ENCODE measurements at places on chromosomes 4 and X.

DNA sequence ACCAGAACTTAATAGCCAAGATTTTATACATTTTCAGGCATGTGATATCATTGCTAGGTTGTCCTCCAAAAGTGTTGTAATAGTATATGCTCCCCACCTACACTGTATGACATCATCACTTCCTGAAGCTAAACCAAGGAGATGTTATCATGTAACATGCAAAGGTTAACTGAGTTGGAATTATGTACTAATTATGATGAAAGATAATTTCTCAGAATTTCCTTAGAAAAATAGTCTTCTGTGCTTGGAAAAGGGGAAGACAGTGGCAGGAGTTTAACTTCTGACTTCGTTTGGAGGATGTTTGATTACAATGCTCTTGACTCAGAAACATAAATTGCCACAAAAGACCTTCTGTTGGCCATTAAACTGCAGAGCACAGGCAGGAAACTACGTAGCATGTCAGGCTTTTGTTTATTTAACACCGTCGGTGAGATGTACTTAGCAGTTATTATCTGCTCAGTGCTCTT is 83.6 kb upstream of the GUCY1A1 start:
- DNase-seq = no peak

DNA sequence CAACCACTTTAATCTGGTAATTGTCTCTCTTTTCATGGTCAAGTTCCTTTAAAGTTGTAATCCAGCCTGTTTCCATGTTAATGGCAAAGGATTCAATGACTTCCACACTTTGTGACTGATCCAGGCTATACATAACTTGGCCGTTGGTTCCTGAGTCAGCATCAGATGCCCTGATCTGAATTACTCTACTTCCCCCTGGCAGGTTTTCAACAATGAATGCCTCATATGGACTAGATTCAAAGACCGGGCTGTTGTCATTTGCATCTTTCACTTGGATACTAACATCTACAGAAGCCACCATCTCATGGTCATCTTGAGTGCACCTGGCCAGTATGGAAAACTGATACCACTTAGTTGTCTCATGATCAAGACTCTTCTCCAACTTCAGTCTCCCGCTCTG is 62.6 kb upstream of the MTNR1A start:
- DNase-seq = no peak

GRCh38 chrX:9318213-9318612 is 146.6 kb upstream of the TBL1X start:
- DNase-seq = no peak

GRCh38 chr4:173410079-173410478 is 11.2 kb upstream of the SCRG1 start:
- DNase-seq = no peak

- no peak for DNase-seq
Measured at GRCh38 chr4:88745581-88746163, 48.0 kb upstream of the NAP1L5 start.

DNA sequence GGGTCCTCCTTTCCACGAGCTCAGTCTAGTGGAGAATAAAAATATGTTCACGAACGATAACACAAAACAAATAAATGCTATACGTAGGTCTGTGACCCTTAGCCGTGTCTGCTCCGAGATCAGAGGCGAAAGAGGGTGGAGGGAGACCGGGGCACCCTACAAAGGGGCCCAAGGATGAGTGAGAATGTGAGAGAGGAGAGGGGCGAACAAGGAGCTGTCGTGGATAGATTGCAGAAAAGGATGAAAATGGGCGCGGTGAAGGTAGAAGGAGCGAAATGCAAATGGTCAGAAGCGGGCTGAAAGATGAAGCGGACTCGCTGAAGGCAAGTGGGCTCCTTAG is 6.2 kb upstream of the ZBTB33 start:
- DNase-seq = no peak

DNA sequence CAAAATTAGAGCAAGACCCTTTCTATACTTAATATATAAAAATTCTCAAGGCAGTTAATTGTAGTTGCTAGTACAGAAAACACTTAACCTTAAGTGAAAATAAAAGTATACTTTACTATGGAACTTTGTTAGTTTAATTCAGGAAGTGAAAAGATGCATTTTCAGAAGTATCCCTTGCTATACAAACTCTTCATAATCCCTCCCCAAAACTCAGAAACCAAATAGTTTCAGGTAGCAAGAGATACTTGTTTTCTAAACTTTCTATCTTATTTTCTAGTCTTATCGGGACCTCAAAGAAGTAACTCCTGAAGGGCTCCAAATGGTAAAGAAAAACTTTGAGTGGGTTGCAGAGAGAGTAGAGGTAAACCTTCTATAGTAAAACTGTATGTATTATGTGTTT is 14.3 kb downstream of the PAICS start:
- DNase-seq = no peak

GRCh38 chr4:576991-577498 is 950 bp upstream of the TMEM271 start:
- no peak for DNase-seq

DNA sequence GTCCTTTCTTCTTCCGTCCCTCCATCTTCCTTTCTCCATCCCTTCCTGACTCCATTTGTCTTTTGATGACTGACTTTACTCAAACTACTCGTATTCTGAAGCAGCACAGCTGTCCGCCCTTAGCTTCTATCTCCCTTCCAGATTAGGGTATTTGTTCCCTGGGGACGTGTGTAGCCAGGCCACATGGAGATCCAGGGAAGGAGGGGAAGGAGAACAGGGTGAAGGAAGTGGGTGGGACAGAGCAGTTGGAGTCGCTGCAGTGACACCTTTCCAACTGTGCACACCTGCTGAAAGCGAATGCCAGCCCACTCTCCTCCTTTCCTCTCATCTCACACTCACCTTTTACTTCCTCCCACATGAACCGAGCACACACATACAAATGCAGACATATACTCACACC is 323.8 kb downstream of the DCTD start:
- no peak for DNase-seq

DNA sequence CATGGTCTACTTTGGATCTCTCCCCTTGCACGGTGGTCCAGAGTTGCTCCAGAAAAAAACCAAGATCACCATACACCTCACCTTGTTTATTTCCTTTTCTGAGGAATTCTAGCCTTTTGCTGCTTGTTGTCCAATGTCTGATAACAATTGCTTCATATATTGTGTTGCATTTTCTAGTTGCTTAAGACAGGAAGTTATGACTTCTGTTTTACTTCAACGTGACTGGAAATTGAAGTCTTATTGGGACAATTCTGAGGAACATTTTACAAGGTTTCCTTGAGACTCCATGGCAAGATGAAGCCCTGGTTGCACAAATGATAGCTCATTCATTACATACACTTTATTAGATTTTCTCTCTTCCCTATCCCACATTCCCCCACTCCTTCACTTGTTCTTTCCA is 5.2 kb downstream of the CXCL1 start:
- no peak for DNase-seq

- no peak for DNase-seq
Measured at GRCh38 chr4:118909173-118909956, 20.7 kb downstream of the SYNPO2 start.

DNA sequence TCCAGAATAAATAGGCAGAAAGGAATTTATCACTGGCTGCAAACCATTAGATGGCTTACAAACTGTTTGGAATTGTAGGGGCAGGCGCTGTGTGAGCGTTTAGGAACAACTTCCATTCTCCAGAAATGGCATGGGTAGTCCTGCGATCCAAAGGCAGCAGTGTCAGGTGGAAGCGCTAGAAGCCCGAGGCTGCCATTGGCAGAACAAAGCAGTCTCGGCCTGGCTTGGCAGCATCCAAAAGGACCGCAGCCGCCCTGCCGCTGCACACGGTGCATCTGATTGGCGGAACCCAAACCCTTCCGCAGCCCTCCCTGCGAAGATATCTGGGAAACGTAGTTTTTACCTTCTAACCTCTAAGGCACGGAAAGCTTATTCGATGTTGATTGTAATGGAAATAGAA is 23.6 kb upstream of the YTHDC1 start:
- DNase-seq = no peak

DNA sequence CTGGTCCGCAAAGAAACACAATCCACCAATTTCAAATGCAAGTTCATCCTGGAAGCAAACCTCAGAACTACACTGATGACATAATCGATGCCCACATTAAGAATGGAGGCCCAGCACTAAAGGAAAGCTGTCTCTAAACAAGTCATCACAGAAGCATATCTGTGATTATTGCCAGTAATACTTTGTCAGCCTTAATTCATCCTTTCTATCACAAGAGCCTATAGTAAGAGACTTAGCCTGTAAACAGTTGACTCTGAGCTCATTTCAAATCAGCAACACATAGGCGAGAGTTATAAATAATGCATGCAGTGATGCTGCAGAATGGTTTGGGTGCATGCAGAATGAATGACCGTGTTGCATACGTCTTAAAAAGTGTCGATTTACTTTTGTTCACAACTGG is 105.9 kb upstream of the ZFP42 start:
- no peak for DNase-seq

GRCh38 chrX:52337410-52337809 is 31.4 kb upstream of the XAGE2 start:
- DNase-seq = no peak

GRCh38 chr4:105569057-105569865 is 16.8 kb downstream of the ARHGEF38 start:
- DNase-seq = no peak

DNA sequence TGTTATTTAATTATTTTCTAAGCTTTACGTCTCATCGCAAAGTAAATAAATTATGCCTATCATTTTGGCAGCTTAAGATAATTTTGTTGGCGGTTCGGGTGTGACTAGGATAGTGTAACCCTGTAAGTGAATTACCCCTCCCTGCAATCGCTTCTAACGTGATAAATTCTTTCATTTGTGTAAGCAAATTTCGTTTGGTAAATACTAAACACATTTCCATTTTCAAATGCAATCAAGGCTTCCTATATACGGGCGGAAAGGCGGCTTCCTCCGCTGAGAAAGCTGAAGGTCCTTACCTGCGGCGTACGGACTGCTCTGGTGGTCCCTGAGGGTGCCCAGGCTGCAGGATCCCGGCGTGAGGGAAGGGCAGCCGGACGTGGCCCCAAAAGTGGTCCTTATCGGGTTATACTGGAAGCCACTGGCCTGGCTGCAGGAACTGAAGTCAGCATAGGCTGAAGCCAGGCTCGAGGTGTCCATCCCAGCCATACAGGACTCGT is 403 bp downstream of the PHOX2B start:
- no peak for DNase-seq

- no peak for DNase-seq
Measured at GRCh38 chrX:20663336-20663735, 396.6 kb upstream of the RPS6KA3 start.

GRCh38 chr4:165369522-165369921 is 9.3 kb upstream of the CPE start:
- DNase-seq = no peak

DNA sequence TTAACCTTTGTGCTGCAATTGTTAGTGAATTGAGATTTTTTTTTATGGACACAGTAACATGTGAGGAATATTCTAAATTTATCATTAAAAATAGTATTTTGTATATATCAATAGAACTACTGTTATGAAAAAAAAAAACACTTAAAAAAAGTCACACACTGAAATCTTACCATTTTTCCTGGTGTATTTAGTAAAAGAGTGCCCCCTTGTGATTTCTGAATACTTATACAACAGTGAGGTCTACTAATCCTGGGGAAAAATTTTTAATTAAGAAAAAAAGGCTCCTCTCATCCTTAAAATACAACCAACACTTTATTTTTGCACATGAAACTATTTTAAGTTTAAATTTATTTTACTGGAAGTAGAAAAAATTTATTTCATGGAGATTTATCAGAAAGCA is 56.4 kb upstream of the SPOCK3 start:
- DNase-seq = no peak

- no peak for DNase-seq
Measured at GRCh38 chr4:139666735-139667281, 1.2 kb downstream of the MGST2 start.

- no peak for DNase-seq
Measured at GRCh38 chr4:181213551-181213950, 1029.7 kb upstream of the TENM3 start.

DNA sequence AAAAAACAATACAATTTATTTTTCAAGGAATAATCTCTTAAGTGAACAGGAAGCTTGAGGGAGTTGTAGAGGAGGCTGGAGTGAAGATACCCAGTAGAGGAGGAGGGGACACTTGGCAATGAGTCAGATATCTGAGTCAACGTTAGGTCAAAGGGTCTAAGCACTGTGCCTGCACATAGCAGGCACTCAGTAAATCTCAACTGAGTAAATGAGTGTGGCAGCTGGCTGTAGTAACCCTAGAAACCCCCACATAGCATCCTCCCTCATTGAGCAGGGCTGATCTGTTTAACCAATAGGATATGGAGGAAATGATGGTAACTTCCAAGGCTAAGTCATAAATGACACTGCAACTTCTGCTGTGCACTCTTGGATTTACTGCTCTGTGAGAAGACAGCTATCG is 186.0 kb upstream of the FAM241A start:
- no peak for DNase-seq

DNA sequence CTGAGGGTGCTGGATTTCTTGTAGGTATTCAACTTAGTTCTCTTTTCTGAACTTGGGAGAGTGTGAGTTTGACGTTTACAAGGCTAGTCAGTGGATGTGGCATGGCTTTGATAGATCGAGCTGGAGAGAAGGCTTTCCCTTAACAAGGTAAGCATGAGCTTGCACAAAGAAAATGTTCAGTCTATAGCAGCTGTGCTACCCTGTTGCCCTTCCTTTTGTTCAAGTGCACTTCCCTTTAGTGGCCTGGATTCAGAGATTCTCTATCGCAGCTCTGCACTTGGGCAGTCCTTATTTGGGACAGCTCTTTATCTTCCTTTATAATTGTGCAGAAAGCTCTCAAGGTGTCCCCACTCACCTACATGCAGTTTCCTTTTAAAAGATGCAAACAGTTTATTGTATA is 198.0 kb downstream of the ARHGAP24 start:
- no peak for DNase-seq

- no peak for DNase-seq
Measured at GRCh38 chr4:171719691-171720090, 93.5 kb upstream of the GALNTL6 start.

DNA sequence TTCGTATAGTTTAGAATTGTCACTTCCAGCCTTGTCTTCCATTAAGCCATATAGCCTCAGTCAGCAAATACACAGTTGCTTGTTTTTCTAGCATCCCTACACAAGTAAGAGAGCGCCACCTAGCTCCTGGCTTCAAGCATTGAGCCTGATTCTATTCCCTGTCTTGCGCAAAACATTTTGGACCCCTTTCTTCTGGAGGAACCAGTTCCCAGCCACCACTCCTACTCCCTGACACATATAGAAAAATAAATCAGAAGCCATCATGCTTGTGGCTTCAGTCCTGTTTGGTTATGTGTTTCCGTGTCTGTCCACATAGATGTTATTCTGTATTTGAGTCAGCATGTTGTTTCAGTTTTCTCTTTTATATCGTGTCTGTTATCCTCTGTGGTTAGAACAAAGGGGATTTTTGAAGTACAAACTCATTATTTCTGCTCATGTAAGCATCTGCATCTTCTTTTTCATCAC is 59.9 kb downstream of the GK start:
- peak; percentile 38 for DNase-seq

- no peak for DNase-seq
Measured at GRCh38 chr4:48352793-48353192, 11.5 kb downstream of the SLAIN2 start.

- no peak for DNase-seq
Measured at GRCh38 chr4:65917486-65917885, 247.2 kb upstream of the EPHA5 start.
